ENCODE measurements at places on chromosomes 3 and 15. TPM values are rescaled to one million over a fixed set of nuclear protein-coding genes. Genes with fewer than 3 reads are reported as not detected.

DNA sequence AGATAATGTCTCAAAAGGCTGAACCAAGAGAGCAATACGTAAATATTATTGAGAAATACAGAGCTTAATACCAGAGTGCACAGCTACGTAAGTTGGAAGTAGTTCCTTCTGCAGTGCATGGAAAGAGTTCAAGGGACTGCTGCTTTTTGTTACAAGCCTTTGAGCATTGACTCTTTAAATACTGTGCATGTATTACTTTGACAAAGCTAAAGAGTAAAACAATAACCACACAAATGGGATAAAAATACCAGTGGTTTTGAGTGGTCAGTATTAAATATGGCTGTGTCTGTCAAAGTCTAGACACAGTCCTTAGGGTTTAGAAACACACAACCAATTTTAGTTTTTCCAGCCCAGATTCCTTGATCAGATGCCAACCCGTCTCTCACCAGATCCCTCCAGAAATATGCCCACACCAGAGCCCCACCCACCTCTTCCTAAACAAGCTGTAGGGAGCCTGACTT is 62.1 kb downstream of the SSR3 start:
- no peak for DNase-seq

- DNase-seq, result no peak
Observed at GRCh38 chr3:3800685-3801493, 1.7 kb downstream of the LRRN1 start.

- DNase-seq, result no peak
Observed at GRCh38 chr15:91308855-91309254, 208.8 kb downstream of the SV2B start.

DNA sequence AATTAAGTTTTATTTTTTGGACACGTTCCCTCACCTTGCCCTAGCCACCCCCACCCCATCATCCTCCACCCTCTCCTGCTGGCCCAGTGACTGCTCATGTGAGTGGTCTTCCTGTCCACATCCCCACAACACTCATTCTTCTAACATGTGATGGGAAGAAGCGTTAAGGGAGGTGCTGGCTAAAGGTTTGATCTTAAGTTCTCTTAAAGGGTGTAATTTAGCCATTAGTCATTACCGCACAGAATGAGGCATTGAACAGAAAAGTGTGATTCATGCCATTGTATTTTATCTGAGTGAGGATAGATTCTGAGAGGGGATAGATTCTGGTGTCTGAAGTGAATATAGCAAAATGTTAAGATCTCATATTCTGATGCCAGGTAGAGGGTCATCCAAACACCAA is 272.9 kb upstream of the TPM1 start:
- DNase-seq, result peak; percentile 43

DNA sequence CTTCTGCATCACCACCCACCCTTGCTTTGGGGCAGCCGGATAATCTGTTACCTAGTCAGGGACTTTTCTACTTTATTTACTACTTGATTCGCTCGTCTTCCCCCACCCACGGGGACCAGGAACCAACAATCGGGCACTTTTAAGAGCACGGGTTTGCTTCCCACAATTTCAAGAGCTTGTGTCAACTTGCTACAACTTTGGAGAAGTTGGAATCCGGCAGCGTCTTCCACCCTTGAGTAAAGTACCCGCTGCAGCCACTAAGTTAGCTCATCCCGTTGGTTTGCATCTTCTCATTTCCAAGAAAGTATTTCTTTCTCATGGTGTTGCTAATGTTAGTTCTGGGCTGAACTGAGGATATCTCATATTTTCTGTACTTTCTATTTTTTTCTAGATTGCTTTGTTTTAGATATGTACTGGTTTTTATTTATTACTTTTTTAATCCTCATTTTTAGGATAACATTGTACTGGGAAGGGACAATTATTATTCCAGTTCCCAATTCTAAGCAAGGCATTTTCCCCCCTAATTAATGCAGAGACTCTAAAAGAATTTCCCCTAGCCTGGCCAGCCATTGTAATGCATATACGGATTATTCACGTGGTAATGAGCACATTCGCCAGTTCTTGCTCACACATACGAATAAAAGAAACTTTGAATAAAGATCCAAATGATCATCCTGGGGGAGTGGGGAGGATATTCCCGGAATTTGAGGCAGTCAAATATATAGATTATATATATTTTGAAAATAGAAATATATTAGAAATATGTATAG is 4.0 kb downstream of the SOX2 start:
- DNase-seq, result no peak

- no peak for DNase-seq
Observed at GRCh38 chr15:63939531-63940130, 105.9 kb upstream of the HERC1 start.

DNA sequence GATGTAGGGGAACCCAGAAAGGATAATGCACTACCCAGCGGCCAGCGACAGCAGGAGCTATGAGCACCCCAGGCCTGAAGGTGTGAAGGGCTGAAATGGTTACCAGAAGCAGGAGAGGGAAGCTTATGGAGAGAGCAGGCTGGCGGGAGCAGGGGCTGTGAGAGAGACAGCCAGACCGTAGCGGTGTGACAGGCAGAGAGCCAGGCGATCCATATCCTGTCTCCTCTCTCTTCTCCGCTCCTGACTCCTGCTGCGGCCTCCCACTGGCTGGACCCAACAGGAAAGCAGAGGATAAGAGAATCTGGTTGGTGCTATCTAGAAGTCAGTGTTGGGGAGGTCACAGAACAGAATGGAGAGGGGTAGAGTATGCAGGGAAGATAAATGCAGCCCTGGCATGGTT is 49.9 kb downstream of the BTD start:
- DNase-seq, result no peak

- no peak for DNase-seq
Observed at GRCh38 chr15:93049233-93049632, 39.8 kb downstream of the RGMA start.

GRCh38 chr3:107969525-107969924 is 121.3 kb downstream of the CD47 start:
- DNase-seq, result no peak

DNA sequence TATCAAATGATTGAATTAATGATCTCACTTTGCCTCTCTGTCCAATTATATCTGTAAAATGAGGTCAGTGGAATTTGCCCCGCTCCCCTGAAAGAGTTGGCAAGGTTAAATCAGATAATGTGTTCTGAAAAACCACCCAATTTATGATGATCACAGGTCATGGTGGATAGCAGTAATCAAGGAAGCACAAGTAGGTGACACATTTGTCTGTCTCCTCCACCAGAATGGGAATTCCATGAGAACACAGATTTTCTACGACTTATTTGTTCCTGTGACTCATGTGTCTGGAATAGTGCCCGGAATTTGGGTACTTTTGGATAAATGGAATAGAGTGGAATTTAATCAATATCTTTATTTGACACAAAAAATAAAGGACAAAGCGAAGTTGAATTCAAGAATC is 220.9 kb upstream of the SUCLG2 start:
- DNase-seq, result peak; percentile 53

GRCh38 chr15:24772686-24773373 is 97.3 kb downstream of the NPAP1 start:
- DNase-seq, result no peak

DNA sequence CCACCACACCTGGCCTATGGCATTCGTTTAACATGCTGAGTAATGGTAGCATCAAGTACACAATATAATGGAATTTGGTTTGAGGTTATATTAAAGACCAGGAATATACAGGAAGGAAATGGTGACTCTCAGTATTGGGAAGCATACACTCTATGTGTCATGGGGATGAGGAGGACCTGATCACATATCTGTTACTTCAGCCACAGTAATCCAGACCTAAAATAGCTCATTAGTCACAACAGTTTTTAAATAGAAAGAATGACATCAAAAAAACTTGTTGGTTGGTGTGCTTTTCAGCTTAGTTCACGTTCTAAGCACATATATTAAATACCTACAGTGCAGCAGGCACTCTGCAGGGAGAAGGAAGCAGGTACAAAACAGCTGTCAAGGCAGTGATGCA is 52.5 kb upstream of the ATP2C1 start:
- no peak for DNase-seq

DNA sequence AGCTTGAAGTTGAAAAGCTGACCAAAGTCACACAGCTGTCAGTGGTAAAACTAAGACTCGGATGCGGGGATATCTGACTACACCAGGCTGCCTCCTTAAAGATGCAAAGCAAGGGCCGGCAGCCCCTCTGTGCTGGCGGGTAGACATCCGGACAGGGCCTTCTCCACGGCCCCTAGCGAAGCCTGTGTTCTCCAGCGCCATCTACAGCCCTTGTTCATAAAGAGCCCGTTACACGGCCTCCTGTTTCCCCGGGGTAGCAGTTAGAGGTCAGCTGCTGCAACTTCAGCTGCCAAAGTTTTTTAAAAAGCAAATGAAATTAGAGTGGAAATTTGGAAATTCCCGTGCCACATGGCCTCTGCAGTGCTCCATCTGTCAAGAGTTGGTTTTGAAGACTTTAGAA is 383.0 kb downstream of the TBL1XR1 start:
- peak; percentile 34 for DNase-seq

- no peak for DNase-seq
Observed at GRCh38 chr3:175399156-175399840, 540.2 kb downstream of the NAALADL2 start.

GRCh38 chr3:56904552-56905215 is 102.9 kb upstream of the ARHGEF3 start:
- DNase-seq, result no peak

DNA sequence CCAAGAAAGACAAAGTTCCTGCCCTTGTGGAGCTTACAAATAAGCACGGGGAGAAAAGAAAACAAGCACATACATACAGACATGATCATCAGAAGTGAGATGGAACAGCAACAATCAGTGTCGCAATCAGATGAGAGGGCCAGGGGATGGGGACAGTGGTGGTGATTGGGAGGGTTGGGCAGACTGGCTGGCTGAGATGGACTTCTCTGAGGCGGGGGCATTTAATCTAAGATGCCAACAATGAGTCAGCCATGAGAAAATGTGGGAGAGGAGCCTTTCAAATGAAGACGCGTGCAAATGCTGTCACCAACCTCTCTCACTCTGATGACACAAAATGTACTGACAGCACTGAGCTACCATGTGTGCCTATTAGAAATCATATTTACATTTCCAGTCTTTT is 81.4 kb downstream of the NCEH1 start:
- peak; percentile 64 for DNase-seq

DNA sequence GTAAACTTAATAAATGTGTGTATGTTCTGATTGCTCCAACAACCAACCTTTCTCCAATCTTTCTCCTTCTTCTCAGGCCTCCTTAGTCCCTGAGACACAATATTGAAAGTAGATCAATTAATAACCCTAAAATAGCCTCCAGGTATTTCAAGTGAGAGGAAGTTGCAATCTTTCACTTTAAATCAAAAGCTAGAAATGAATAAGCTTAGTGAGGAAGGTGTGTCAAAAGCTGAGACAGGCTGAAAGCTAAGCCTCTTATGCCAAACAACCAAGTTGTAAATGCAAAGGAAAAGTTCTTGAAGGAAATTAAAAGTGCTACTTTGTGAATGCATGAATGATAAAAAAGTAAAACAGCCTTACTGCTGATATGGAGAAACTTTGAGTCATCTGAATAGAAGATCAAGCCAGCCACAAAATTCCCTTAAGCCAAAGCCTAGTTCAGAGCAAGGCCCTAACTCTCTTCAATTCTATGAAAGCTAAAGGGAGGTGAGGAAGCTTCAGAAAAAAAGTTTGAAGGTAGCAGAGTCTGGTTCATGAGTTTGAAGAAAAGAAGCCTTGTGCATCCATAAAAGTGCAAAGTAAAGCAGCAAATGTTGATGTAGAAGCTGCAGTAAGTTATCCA is 38.6 kb downstream of the CCDC80 start:
- DNase-seq, result no peak

DNA sequence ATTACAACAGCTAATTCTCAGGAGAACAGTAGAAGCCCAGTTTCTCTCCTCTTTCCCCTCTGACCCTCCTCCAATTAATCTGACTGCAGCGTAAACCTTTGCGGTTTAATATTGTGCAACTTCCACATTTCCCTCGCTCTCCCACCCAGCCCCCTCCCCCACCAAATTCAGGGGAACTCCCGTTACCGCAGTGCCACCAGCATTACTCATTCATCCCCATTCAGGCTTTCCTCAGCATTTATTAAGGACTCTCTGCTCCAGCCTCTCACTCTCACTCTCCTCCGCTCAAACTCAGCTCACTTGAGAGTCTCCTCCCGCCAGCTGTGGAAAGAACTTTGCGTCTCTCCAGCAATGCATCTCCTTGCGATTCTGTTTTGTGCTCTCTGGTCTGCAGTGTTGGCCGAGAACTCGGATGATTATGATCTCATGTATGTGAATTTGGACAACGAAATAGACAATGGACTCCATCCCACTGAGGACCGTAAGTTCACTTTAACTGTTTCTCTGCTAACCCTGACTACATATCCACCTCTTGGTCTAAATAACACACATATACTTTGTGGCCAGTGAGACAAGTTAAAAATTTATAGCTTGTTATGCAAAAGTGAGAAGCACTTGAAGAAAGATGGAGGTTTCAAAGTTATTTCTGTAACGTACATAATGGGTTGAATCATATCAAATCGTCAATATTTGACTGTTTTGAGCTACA is at the start of gene PTX3:
Gene PTX3 (plus strand): TSS at position 268 of the 709 bp plus-strand sequence. CDS start 84 bp downstream, at position 352.
- DNase-seq, result peak; percentile 83

DNA sequence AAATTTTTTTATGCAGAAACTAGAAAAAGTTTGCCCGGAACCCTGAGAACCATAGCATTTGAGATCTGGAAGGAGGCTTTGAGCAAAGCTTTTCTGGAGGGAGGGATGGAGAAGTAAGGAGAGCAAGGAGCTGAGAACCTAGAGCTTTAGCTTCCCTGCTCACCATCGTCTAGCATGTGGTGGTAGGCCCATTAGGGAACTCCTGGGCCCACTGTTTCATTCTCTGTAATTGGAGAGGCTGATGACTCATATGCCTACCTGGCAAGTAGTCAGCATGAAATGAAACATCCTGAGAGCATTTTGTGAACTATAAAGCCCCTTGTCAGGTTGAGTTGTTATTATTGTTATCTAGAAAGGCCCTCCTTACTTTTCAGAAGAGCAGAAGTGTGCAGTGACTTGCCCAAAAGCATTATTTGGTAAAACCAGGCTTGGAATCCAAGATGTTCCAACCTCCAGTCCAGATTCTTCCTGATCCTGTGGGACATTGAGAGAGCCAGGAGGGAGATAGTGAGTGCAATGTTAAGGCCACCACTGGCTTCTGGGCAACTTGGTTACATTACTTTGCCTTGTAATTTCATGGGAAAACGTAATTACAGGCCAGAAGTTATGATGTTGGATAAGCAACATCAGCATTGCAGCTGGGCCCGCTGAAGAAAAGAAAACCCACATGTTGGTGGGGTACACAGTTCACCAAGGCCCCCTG is 104.5 kb upstream of the BFSP2 start:
- peak; percentile 79 for DNase-seq

- no peak for DNase-seq
Observed at GRCh38 chr15:93362821-93363220, 273.8 kb upstream of the RGMA start.

- no peak for DNase-seq
Observed at GRCh38 chr3:189278221-189278620, 106.5 kb downstream of the TPRG1 start.

Gene PYGO1
- 5.1 TPM for total RNA-seq

Gene SLC12A1
- not detected for total RNA-seq

Gene TGM4
- total RNA-seq, result 2.5 TPM

Gene VWA5B2
- total RNA-seq, result not detected

Gene CD200R1
- not detected for total RNA-seq

Gene SOX2
- total RNA-seq, result not detected

Gene NR2E3
- 0.56 TPM for total RNA-seq

Measured in MCF 10A (cell line).